CD4-positive, alpha-beta T cell treated with Interleukin-15 for 4 hours (primary cell): ENCODE measurements at places on chromosomes 11 and 22.

- DNase-seq, result no peak
Measured at GRCh38 chr11:35711173-35711910, 48.8 kb downstream of the TRIM44 start.

DNA sequence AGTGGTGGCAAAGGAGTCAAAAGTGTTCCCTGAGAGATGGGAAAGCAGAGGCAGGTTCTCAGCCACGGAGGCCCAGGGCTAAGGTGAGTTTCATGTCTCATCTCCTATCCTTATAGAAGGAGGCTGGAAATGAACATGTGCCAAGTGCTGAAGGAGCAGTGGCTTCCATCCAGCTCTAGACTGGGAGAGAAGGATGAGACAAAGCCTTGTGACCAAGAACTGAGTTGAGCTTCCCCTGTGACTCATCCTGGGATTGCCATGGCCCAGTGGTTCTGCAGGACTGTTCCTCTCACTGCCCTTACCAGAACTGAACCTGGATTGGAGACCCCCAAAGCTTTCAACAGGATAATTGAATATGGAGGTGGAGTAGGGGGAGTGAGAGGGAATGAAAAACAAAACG, 16.7 kb upstream of the OR9Q1 start:
- DNase-seq, result no peak

DNA sequence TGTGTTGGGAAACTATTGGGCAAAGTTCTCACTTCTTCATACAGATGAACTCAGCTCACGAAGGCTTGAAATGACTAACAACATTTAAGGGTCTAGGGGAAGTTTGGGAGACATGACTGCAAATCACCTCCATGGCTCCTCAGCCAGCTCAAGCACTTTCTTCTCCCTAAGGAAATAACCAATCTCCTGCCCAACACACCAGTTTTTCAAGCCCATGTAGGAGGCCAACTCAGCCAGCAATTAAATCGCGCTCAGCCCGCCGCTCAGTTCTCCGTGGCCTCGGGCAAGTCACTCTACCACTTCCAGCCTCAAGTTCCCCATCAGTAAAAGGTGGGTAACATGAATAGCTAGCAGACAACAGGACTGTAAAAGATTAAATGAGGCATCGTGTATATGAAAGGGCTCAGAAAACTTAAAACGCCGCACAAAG, 796 bp downstream of the POLDIP3 start:
- DNase-seq, result no peak

- no peak for DNase-seq
Measured at GRCh38 chr22:48224332-48224731, 1461.9 kb downstream of the TBC1D22A start.

DNA sequence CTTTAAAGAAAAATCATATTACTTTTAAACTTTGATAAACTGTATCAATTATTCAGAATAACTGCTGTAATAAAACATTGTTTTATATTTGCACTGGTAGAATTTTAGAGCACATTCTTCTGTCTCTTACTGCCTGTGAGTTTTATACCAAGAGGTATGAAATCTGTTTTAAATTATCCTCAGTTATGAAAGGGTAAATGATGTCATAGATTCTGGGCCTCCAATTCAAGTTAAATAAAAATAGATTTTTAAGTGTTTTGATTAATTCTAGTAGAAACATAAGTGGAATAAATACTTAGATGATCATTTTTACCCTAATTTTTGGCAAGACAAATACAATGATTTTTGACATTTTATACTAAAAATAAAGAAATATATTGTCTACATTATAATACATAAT, 93.0 kb downstream of the GUCY1A2 start:
- no peak for DNase-seq

DNA sequence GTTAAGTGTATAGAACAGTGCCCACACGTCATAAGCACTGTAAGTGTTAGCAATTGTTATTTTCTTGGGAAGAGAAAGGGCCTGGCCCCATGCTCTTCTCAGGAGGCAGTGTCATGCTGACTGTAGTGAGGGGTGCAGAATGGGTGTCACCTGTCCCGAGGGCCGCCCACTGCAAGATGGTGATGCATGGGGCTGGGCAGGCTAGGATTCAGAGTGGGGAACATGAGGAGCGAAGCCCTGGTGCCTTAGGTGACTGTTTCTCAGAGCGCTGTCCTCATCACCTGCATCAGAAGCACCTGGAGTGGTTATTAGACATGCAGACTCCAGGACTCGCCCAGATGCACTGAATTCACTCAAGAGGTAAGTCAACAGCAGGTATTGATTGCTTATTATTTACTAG, 101.0 kb upstream of the PARVA start:
- DNase-seq, result no peak

- no peak for DNase-seq
Measured at GRCh38 chr11:91817996-91818395, 406.6 kb upstream of the FAT3 start.

DNA sequence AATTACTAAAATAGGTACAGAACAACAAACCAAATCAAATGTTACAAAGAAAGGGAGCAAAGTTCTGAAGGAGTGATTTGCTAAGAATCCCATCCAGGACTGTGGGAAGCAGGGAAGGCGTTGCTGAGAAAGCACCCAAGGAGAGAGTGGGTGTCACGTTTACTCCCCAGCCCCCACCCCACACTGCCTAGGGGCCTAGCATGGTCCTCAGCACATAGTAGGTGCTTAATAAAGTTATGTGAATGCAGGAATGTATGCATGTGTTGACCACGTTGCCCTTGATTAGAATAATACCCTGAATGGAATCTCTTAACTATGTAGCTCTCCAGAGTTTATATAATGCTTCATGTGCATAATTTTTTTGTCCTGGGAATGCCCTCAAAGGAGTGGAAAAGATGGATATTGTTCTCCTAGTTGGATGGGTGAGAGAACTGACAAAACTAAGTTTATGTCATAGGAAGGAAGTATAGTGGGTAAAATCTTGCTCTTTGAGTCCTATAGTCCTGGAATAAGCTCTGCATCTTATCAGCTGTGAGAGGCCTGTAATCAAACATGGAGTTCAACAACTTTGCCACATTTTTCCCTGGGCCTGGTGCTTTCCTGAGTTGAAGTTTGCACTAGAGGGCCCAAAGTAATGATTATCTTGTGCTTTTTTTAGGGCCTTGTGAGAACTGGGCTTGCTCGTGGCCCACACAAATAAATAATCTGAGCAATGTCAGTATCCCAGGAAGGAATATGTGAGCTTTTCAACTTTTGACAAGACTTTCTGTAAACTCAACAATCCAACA, 53.8 kb upstream of the LMO2 start:
- DNase-seq, result no peak

- DNase-seq, result no peak
Measured at GRCh38 chr11:84780689-84781293, 846.4 kb downstream of the DLG2 start.

GRCh38 chr11:127061947-127062346, 61.4 kb upstream of the KIRREL3 start:
- DNase-seq, result no peak

DNA sequence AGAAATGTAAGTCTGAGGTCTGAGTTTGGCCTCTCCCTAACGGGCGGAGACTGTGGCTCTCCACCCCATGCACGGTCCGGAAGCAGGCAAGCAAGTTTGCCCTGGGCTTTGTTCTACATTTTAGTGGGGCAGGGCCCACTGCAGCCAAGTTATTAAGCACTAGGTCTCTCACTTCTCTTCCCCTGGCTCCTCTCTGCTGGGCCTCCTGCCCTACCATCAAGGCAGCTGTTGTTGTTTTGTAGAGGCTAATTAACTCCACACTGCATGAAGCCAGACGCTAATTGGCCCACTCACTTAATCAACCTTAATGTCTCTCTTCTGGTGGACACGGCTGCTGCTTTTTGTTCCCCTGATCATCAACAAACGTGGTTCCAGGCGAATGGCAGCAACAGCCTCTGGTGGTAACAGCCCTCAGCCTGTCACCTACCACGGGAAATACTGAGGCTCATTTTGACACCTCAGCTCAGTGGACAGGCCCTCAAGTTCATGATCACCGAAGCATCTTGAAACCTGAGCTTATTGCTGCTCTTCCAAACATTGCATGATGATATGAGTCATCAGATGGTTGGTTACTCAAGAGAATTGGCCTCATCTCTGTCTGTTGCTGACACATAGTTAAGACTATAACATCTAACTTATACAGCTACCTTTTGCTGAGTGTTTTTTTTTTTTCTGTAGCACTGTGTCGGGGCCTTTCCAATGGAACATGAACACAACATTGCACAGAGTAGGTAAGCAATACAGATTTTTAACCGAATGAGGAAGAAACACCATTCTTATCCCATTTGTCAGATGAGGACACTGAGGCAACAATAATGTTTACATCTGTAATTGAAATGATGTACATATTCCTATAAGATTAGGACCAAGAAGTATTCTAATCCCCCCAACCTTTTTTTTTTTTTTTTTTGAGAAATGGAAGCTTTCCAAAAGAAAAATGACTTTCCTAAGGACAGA, 20.8 kb upstream of the LMO2 start:
- DNase-seq, result no peak

DNA sequence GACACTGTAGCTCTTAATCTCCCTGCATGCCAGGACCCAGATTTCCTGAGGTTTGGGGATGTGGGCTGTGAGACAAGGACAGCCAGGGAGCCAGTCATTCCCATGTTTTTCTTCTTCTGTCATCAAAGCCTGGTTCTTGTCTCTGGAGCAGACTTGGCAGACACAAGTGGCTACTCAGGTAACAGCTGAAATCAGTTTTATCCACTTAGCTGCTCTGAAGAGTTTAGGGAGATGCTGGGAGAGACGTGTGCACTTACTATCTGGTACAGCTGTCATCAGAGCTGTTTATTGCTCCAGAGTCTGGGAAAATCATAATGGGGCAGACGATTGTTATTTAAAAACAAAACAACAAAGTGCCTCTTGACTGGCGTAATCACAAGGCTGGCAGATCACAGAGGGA, 56.6 kb downstream of the CSNK2A3 start:
- no peak for DNase-seq

- DNase-seq, result no peak
Measured at GRCh38 chr11:11519184-11519583, 102.6 kb downstream of the GALNT18 start.

DNA sequence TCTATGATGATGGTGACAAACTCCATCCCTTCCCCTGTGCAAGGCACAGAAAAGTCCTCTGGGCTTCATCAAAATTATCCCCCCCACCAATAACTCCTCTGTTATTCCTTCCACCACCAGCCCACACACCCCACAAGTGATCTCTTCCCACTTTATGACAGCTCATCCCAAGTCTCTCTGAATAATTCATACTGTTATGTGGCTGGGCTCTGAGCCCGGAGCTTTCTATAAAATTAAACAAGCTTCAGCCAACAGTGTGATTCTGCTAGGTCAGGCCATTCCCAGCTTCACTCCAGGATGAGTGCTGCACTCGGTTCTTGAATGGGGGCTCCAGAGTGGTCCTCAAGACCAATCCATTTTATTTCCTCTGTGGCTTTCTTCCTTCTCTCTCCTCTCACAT, 83.0 kb downstream of the INSC start:
- DNase-seq, result no peak

DNA sequence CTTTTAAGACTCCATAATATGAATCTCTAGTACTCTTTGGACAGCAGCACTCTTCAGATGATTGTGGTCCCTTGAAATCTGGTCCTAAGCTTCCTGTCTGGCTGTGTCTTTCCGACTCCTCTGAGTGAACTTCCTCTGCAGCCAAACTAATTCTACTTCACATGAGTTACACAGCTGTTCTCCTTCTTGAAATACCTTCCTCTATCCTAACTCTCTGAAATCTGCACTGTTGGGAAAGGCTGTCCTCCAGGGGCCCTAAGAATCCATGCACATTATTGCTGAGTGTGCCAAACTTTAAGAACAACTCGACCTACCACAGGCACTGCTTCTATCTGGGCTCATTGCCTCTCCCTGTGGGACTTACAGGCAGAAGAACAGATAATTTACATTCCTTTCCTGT, 217.3 kb upstream of the ARHGAP42 start:
- no peak for DNase-seq
